ENCODE measurements at places on chromosomes 3 and 15.

DNA sequence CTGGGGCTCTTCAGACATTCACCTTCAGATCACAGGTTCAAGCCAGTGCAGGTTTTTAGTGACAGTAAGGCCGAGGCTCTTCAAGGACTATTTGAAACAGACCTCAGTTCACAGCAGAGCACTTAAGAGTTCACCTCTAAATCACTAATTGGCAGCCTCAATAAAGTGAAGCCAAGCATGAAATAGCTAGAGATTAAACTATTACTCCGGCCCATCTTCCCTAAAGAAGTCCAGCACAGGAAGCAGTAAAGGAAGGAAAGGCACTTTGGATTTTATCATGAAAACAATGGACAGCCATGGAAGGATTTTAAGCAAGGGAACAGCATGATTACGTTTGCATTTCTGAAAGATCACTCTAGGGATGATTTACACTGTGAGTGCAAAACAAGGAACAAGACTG is 27.6 kb upstream of the ARL6 start:
- DNase-seq = no peak

DNA sequence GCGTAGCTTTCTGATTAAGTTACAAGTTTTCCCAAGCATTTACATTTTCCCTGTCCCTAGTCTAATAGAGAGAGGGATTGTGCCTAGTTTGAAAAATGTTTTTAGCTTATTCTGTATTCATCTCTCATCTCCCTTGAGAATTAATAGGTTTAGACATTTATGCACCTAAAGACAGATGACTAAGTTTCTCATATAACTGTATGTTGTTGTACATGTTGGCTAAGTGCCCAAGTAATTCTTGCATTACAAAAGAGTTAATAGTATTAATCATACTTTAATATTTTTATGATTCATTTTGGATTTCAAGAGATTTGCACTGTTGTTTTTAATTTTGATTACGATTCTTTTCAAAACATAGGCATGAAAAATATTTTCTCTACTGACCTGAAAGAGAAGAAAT is 109.0 kb upstream of the TBL1XR1 start:
- no peak for DNase-seq

GRCh38 chr3:46544771-46545503 is 21.2 kb downstream of the LRRC2 start:
- no peak for DNase-seq

DNA sequence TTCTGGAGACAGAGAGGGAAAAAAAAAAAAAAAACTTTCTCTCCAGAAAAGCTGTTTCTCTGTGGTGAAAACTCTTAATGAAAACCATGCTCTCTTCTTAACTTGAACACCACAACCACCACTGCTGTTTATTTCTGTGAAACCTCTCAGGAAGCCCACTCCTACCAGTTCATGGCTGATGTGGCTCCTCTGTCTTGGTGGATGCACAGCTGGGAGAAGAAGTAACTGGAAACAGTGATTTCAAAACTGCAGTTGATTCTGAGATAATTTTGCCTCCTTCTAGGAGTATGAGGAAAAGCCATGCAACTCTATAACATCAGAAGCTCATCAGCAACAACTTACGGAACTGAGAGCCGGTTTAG is 40.2 kb upstream of the PYGO1 start:
- DNase-seq = no peak

- DNase-seq = no peak
Observed at GRCh38 chr15:96058103-96058851, 272.2 kb upstream of the NR2F2 start.

DNA sequence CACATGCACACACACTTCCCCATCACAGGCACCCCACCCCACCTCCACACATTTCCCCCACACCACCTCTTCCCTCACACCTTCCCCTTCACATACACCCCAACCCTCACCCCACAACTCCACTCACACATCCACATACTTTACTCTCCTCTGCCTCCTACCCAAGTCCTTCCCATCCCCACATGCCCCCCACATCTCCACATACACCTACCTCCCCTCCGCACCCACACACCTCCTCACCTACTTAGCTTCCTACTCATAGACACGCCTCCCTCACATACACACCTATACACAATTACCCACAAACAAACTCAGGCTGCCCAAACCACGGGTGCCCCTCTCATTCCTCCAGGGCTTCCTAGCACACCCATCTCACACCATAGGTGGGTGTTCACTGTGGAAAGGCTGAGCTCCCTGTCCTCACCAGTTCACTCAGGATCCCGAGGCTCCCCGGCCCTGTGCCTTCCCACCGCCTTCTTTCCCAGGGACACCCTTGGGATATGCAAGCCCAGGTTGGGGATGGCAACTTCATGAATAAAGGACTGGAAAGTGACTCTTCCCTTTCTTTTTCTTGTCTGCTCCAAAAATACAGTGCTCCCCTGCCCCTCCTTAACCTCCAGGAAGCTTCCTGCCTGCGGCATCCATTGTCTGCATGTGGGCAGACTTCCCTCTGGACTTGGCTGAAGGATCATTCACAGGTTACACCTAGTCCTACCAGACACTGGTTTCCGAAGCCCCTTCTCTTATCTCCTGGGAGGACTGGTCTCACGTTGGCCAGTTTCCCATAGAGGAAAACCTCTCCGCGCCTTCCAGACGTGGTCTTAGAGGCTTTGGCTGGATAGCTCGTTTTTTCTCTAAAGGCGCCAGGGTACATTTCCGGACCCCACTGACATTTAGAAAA is 61.5 kb downstream of the SLCO2A1 start:
- DNase-seq = no peak

GRCh38 chr15:74613953-74614743 is 1.5 kb upstream of the CLK3 start:
- DNase-seq = no peak

DNA sequence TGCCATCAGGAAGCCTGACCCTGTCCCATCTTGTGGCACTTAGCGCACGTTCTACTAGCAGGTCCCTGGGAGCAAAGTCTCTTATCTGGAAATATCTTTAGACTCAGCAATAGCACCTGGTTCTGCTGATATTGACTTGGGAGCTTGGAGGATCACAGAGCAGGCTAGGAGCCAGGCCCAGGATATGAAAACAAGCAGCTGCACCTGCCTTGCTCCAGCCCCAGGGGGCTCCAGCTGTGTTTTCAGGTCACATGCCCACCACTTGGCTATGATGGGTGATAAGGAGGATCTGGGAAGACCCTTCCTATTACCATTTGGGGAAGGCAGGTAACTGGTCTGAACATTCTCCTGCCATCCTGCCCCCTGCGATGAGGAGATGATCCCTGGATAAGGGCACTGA is 87.8 kb downstream of the C3orf70 start:
- DNase-seq = no peak

GRCh38 chr3:43876648-43877047 is 185.9 kb downstream of the ABHD5 start:
- no peak for DNase-seq

DNA sequence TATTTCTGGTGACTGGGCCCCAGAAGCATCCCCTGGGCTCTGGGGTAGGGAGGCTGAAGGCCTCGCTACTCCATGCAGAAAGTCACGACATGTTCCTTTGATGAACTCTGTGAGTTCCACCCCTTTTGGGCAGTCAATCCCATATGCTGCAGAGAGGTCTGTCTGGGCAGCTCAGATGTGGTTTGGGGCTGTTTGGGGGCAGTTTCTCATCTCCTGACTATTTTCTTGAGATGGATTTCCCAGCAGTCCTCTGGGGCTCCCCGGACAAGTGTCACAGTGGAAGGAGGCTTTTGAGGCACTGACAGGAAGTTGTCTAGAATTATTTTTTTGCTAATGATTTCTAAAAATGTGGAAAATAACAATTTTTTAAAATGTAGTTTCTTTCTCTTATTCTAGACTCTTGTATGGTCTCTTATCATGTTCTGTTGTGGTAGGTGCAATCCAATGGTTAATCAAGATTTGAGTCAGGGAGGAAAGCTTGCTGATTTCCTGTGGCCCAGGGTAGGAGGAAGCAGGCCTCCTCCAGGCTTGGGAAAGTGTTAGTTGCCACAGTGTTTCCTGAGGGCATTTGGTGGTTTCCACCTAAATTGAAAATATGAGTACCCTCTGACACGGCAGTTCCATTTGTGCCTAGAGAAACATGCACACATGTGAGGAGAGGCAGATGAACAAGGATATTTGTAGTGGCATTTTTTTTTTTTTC is 19.9 kb upstream of the TATDN2 start:
- DNase-seq = no peak

DNA sequence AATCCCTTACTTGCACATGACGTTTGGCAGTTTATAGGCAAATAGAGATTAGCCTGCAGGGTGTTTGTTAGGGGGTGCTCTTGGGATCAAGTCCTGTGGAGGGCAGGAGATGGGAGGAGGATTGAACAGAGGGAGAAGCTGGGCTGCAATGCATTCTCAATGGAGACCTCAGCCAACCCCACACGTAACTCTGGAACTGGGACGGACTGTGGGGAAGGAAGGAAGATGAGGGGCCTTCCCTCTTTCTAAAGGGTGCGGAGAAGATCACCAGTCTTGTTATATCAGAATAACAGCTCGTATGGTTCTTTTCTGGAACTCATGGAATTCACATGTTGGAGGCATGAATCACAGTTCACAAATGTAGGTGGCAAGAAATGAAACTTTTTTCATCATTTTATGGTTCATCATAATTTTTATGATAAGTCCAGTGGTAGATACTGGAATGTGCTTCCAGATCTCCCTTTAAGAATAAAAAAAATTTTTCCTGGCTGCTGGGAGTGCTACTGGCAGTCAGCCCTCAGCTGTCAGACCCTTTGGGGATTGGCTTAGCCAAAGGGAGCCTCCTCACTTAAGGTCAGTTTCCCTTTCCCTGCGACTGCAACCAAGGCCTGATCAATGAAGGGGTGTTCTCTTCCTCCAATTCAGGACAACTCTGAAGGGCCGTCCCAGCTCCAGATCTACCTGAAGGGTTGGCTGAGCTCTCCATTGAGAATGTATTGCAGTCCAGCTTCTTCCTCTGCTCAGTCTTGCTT is 20.5 kb upstream of the LYZL4 start:
- no peak for DNase-seq

DNA sequence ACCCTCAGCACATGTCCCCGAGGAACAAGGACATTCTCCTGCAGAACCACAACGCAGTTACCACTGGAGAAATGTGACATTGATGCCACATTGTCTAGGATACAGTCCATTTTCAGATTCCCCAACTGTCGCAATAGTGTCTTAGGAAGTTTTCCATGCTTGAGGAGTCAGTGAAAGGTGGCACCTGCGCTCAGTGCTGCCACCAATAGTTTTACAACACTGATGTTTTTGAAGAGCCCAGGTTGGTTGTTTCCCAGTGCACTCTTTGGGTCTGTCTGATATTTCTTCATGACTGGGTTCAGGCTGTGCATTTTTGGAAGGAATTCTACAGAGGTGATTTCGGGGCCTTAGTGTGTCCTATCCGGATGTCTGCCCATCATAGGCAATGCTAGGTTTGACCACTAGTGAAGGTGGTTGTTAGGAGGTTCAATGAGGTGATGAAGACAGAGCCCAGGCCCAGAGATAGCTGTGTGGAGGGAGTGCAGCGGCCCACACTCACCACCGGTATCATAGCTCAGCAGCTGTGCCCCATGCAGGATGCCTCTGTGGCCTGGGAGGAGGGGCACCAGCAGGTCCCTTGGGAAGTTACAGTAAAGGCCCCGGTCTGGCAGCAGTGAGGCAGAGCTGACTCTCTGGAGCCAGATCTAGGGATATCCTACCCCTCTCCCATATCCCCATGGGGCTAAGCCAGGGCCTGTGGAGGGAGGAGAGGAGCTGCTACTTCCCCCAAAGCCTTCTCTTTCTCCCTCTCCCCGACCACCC is 96.6 kb downstream of the DNAJB8 start:
- no peak for DNase-seq

- no peak for DNase-seq
Observed at GRCh38 chr3:35201211-35201610, 438.1 kb upstream of the ARPP21 start.

DNA sequence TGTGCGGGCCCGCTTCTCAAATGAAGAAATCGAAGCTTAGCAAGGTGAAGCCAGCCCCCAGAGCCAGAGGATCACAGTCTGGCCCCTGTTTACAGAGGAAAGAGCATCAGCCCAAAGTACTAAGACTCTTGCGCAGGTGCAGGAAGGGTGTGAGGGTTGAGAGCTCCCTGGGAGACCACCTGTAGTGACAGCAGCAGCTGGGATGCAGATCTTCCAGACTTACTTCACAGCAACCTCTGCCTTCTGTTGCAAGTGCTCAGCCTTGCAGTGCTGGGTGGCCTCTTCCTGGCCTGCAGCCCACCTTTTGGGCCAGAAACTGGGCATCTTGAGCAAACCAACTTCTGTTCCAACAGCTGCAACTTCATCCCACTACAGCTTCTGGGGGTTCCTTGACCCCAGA is 19.7 kb downstream of the SPATA12 start:
- no peak for DNase-seq

GRCh38 chr3:87148020-87148419 is 79.1 kb upstream of the CHMP2B start:
- DNase-seq = no peak

DNA sequence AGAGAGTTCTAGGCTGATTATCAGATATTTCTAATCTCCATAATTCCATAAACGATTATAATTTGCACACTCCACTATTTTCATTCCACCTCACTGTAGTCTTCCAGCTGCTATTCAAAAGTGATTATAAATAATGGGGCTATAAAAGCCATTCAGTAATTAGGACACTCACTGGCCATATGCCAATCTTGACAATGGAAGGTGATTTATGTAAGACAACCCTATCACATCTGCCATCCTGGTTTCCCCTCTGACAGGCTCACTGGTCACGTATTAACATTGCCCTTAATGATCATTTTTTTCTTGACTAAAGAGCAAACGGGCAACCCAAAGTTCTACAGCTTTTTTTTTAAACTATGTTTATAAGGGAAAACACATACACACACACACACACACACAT is 402.4 kb downstream of the MAGI1 start:
- DNase-seq = no peak

DNA sequence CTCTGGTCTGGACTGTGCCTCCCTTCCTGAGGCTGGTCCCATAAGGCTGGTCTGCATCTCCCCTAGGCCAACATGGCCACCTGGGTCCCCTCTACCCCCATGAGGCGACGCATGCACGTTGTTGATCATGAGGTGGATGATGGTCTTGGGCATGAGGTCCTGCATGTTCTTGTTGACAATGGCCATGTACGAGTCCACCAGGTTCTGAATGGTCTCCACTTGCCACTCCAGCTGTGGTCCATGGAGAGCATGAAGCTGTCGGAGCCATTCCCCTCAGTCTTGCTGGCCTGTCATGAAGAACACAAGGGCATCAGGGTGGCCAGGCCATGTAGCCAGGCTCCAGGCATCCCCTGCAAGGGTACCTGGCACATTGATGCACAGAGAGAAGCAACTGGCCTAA is 27.1 kb upstream of the CSPG4 start:
- DNase-seq = no peak

- no peak for DNase-seq
Observed at GRCh38 chr15:47924381-47924780, 196.4 kb upstream of the SLC24A5 start.

DNA sequence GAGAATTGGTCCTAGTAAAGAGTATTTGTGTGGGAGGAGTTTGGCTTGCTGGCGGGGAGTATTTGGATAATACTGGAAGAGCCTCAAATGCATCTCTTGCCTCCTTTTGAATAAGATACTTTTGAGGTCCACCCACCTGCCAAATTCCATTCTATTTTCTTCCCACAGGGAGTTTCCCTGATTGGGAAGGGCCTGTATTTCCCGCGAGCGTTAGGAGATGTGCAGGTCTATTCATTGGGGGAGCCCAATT is 406 bp upstream of the RASA2 start:
- no peak for DNase-seq

- DNase-seq = no peak
Observed at GRCh38 chr3:109098079-109098644, 19.8 kb downstream of the MORC1 start.
